ENCODE measurements at places on chromosomes 3 and 15. TPM values are rescaled to one million over a fixed set of nuclear protein-coding genes. Genes with fewer than 3 reads are reported as not detected.

Gene XXYLT1
- 12.1 TPM for total RNA-seq

Gene SMCO1
- not detected for total RNA-seq

Gene PKM
- 1,950 TPM for total RNA-seq

Gene KLHL24
- 81.4 TPM for total RNA-seq

Gene CLRN1
- total RNA-seq = not detected

Gene SOX2
- total RNA-seq = not detected

Gene UTS2B
- total RNA-seq = 0.37 TPM

Measured in uterine smooth muscle cell (primary cell).